Keratinocyte (primary cell): ENCODE measurements at places on chromosomes 4 and X.

DNA sequence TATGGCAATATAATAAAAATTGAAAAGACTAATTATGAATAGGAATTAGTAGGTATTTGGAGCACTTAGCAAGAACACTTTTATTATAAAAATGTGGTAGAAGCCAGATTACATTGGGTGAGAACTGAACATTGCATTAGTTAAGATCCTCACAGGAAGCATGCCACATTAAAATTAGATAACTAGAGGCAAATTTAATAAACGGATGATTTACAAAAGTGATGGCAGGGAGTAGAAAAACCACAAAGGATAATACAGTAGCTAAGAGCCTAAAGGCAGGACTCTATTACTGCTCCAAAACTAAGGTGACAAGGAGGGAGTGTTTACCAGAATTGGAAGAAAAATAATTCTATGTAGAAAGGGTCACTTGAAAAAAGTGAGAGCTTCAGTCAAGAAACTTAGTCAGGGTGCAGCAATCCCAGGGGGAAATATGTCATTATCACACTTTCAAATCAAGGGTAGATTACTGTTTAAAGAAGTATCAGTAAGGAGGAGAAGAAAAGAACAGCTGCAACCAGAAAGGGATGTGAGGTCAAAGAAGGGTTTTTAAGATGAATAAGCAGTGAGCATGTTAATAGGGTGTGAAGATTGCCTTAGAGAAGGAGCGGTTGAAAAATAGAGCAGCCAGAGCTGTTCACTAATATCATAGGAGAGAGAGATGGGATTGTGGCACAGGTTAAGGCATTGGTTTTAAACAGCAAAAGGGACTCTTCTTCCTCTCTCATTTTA, 84.6 kb downstream of the NDST4 start:
- DNase-seq = no peak

DNA sequence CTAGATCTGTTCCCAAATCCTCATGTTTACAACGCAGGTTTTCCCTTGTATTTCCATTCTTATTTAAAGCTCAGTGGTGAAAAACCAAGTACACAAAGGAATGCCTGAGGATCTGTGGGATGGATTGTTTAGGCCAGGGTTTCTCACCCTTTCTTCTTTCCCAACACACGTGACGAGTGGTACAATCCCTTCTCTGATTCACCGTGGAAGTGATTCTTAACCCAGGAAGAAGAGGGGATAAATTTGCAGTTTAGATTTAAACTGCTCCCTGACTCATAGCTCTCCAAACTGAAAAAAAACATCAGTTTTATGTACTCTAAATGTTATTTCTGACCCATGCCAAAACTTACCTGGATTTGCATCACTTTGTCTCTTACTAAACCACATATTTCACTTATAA, 17.0 kb downstream of the PAQR3 start:
- DNase-seq = no peak

DNA sequence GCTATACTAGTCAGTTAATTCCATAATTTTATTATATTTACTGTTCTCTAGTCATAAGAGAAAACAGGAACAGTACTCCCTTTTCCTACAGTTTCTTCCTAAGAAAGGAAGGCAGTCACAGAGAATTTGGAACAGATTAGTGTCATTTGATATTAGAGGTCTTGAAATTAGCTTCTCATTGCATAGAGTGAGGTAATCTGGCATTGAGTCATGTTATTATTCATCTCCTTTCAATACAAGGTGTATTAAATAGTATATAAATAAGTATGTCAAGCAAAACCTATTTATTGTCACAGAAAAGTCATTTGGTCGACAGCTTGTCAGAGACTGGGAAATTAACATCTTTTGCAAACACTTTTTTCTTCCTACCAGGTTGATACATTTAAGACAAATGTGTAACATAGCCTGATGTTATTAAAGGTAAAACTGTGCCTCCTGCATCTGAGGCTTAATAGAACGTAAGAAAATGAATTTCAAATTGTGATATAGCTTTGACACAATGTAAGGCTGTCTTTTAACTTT, 753.1 kb upstream of the FRG1 start:
- DNase-seq = no peak

DNA sequence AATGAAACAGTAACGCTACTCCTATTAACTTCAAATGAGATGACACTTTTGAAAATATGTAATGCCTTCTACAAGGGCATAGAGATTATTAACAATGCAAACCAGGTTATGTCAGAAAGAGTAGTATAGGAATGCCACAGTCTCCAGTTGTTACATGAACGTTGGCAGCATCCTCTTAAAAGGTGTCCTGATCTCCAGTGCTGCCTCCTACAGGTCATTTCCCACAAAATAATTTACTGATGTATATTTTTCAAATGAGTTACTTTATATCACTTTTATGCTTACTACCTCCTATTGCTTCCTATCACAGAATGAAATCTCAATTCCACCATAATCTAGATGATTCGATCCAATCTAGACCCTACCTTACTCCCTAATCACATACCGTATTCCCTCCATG, 195.2 kb upstream of the EPHA5 start:
- DNase-seq = no peak

GRCh38 chr4:105137121-105137875, 9.4 kb upstream of the TET2 start:
- no peak for DNase-seq

DNA sequence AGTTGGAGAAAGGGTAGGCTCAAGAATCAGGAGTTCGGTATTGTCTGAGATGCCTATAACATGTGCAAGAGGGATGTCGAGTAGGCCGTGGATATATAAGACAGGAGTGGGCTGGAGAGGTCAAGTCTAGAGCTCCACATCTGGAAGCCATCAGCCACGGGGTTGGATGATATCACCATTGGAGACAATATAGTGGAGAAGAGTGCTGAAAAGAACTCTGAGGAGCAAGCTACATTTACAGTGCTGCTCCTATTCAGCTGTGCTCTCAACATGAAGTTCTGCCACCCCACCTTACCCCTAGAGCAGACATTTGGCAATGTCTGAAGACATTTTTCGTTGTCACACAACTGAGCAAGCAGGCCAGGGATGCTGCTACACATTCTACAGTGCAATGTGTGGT, 20.9 kb upstream of the PLAC1 start:
- no peak for DNase-seq

DNA sequence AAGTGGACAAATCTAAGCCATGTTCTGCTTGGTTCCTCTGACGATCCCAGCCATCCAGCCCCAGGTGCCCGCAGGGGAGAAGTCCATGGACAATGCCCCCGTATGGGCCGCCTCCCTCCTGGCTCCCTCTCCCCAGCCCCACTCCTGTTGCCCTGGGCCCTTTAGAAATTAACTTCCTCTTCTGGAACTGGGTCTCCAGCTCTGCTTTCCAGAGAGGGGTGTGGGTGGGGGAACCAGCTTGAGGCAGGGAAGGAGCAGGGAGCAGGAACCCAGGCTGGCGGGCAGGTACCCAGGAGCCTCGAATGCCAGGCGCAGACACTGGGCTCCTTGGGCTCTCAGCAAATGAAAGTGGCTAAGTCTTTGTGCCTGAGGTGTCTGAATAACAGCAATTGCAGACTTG, 12.7 kb upstream of the ABLIM2 start:
- no peak for DNase-seq

GRCh38 chr4:134024251-134024650, 177.3 kb downstream of the PABPC4L start:
- no peak for DNase-seq

GRCh38 chrX:129738466-129739308, at the start of gene XPNPEP2:
Gene XPNPEP2, plus strand, starts transcription at chrX:129738979. Its CDS starts 235 bp downstream, at chrX:129739214.
- DNase-seq = no peak
